ENCODE measurements at places on chromosomes 12 and 14.

DNA sequence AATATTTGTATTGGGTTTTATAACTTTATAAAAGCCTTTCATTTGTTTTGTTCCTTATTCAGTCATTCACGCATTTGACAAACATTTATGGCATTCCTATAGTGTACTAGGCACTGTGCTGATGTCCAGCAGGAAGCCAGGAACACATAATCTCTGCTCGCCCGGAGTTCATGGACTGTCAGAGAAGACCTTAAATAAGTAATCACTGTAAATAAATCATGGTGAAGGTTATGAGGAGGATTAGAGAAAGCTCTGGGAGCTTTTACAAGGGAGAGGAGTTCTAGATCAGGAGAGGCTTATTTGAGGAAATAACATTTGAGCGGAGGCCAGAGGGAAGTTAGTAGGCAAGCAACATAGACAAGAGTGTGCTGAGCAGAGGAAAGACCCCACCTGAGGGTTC is 1.4 kb upstream of the RDH11 start:
- H3K36me3 ChIP-seq: peaks cover 11% of the 10 kb centered on the region
- no peak overlapping the region for H3K4me3 ChIP-seq
- H3K27me3 ChIP-seq: no peaks in the 10 kb centered on the region
- no peak for DNase-seq
- H3K4me1 ChIP-seq: peaks cover 4% of the 10 kb centered on the region

DNA sequence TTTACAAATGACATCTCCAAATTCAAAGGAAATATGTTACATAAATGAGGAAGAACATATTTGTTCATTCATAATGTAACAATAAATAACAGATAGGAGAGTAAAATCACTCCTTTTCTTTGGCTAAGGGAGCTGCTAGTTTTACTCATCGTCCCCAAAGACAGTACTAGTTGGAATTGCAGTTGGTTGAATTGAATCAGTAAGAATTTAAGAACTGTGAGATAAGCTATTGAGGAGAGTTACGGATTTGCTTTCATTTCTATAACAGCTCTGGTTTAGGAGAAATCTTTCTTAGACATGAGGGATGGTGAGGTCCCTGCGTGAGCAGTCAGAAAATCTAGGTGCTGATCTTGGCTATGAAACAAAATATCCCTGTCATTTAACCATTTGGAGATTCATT is 402.8 kb downstream of the AEBP2 start:
- H3K27ac ChIP-seq: no peak overlapping the region
- no peak for DNase-seq
- H3K27me3 ChIP-seq: no peaks in the 10 kb centered on the region
- H3K4me1 ChIP-seq: no peaks in the 10 kb centered on the region

GRCh38 chr12:122086641-122087285 is 8.2 kb downstream of the MLXIP start:
- H3K36me3 ChIP-seq: peaks cover 11% of the 10 kb centered on the region
- no peaks in the 10 kb centered on the region for H3K27me3 ChIP-seq
- DNase-seq: no peak
- H3K27ac ChIP-seq: no peak overlapping the region
- H3K4me3 ChIP-seq: no peak overlapping the region

GRCh38 chr12:93449277-93449676 is 7.5 kb upstream of the UBE2N start:
- H3K36me3 ChIP-seq: no peaks in the 10 kb centered on the region
- no peaks in the 10 kb centered on the region for H3K4me1 ChIP-seq
- H3K27me3 ChIP-seq: no peaks in the 10 kb centered on the region
- H3K27ac ChIP-seq: no peak overlapping the region
- no peak for DNase-seq

DNA sequence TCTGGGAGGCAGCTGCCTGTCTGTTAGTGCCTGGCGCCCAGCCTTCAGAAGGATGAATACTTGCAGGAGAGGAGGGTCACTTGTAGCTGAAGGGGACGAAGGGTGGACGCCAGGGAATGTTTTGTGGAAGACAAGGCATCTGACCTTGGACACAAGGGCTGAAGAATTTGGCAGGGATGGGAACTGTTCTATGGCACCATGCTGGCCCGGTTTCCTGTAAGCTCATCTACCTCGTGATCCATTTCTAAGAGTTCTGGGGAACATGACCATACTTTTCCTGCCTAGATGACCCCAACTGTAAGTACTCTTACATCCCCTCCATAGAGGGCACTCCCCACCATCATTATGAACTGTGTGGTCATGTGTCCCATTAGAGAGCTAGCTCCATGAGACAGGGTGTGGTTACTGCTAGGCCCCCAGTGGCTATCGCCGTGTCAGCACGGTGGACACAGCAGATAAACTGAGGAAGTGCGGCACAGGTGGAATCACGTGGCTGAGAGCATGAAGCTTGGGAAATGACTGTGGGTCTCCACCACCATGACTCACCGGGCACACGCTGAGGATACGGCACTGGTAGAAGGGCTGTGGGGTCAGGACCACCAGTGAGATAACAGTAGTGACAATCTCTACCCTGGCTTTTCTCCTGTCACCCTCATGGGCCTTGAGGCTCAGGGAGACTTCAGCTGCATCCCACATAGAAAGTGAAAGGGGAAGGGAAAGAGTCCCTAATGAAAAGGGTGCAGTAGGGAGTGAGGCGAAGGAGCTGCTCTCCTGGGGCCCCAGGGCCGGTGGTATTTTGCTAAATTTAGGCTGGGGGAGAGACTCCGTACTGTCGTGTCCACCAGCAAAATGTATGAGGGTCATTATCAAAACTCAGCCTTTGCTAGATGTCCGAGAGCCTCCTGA is 252.6 kb downstream of the FOXN3 start:
- no peak overlapping the region for H3K4me3 ChIP-seq
- no peaks in the 10 kb centered on the region for H3K4me1 ChIP-seq
- DNase-seq: no peak
- no peak overlapping the region for H3K27ac ChIP-seq
- no peaks in the 10 kb centered on the region for H3K27me3 ChIP-seq
- H3K36me3 ChIP-seq: peaks cover 70% of the 10 kb centered on the region

- H3K4me1 ChIP-seq: no peaks in the 10 kb centered on the region
- peak overlapping the region; percentile 83 for H3K4me3 ChIP-seq
- H3K27me3 ChIP-seq: no peaks in the 10 kb centered on the region
- peak; percentile 61 for DNase-seq
These were observed 3.2 kb downstream of the USP44 start for GRCh38 chr12:95548056-95548538.

DNA sequence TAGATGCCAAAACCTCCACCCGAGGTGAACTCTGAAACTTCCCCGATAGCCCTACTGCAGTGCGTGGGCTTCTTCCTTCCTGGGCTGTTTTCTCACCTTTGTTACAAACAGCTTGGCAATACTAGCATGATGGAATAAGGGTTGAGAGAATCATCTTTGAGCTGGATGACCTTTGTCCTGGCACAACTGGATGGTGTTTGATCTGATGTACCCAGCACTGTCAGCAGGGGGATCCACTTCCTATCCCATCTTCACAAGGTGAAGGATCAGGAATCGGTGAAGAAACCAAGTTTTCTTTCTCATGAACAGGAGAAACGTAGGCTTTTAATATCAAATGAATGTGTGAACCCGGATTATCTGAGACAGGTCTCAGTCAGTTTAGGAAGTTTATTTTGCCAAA is 19.5 kb upstream of the LRRC10 start:
- DNase-seq: peak; percentile 47
- H3K4me1 ChIP-seq: no peaks in the 10 kb centered on the region
- H3K27me3 ChIP-seq: no peaks in the 10 kb centered on the region
- H3K27ac ChIP-seq: no peak overlapping the region

- no peak overlapping the region for H3K27ac ChIP-seq
- no peaks in the 10 kb centered on the region for H3K36me3 ChIP-seq
- H3K4me1 ChIP-seq: no peaks in the 10 kb centered on the region
- DNase-seq: peak; percentile 15
- H3K27me3 ChIP-seq: no peaks in the 10 kb centered on the region
These were observed 31.9 kb downstream of the KSR2 start for GRCh38 chr12:117936722-117937484.

DNA sequence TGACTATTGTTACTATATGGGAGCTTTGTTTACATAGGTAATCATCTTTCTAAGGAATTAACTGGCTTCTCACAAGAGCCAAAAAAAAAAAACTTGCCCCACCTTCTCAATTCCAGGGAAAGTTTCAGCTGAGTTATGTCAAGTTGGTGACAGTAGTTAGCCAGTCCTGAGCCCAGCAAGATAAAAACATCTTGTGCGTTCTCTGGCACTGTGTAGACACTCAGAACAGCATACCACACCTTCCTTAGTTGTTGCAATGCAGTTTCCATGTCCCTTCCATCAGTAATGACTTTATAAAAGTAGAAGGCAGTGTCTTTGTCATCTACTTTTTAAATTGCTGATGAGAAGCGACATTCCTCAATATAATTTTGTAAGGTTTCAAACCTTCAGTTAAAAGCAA is 50.2 kb downstream of the PTPN21 start:
- H3K27me3 ChIP-seq: no peaks in the 10 kb centered on the region
- peaks cover 22% of the 10 kb centered on the region for H3K36me3 ChIP-seq
- H3K27ac ChIP-seq: no peak overlapping the region
- no peaks in the 10 kb centered on the region for H3K4me1 ChIP-seq
- H3K4me3 ChIP-seq: no peak overlapping the region
- DNase-seq: no peak

- no peak overlapping the region for H3K4me3 ChIP-seq
- DNase-seq: no peak
- H3K27ac ChIP-seq: no peak overlapping the region
These were observed 5.1 kb downstream of the CLECL1 start for GRCh38 chr12:9727813-9728212.

- H3K27me3 ChIP-seq: no peaks in the 10 kb centered on the region
- DNase-seq: peak; percentile 89
- H3K27ac ChIP-seq: no peak overlapping the region
- H3K4me1 ChIP-seq: peaks cover 3% of the 10 kb centered on the region
- no peaks in the 10 kb centered on the region for H3K36me3 ChIP-seq
- peak overlapping the region; percentile 65 for H3K4me3 ChIP-seq
These were observed 44.4 kb upstream of the PNMA1 start for GRCh38 chr14:73758392-73759182.

DNA sequence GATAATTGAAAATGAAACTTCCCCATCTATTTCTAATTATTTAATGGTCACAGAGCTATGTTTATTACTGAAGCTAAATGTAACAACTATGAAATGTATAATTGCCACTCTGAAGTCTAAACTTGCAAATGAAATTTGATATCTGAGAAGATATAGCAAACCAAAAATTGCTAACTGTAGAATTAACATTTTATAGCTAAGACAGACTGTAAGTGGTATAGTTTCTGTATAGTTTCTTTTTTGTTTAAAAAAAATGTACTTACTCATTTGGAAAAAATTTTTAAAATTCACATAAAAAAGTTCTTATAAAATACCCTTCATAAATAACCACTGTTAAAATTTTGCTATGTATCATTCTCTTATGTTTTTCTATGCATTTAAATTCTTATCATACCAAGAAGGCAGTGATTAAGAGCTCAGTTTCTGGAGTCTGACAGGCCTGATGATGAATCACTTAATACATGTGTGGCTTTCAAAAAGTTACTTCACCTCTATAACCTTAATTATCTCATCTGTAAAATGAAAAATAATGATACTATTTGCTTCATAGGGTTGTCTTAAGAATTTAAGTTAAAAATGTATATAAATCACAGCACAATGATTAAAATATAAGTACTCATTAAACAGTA is 214.7 kb upstream of the GARIN2 start:
- no peaks in the 10 kb centered on the region for H3K36me3 ChIP-seq
- no peak for DNase-seq
- no peak overlapping the region for H3K27ac ChIP-seq
- H3K27me3 ChIP-seq: no peaks in the 10 kb centered on the region

- peaks cover 6% of the 10 kb centered on the region for H3K36me3 ChIP-seq
- H3K4me1 ChIP-seq: no peaks in the 10 kb centered on the region
- H3K27me3 ChIP-seq: no peaks in the 10 kb centered on the region
- H3K27ac ChIP-seq: no peak overlapping the region
- H3K4me3 ChIP-seq: no peak overlapping the region
These were observed 85.0 kb downstream of the IPO8 start for GRCh38 chr12:30610718-30611117.

- no peak overlapping the region for H3K27ac ChIP-seq
- H3K36me3 ChIP-seq: peaks cover 15% of the 10 kb centered on the region
- no peaks in the 10 kb centered on the region for H3K27me3 ChIP-seq
- no peak overlapping the region for H3K4me3 ChIP-seq
These were observed 309.8 kb downstream of the TMEM121 start for GRCh38 chr14:105836160-105836559.

GRCh38 chr14:103334644-103335622 is 896 bp downstream of the EIF5 start:
- H3K27me3 ChIP-seq: no peaks in the 10 kb centered on the region
- H3K4me1 ChIP-seq: no peaks in the 10 kb centered on the region
- H3K4me3 ChIP-seq: peak overlapping the region; percentile 97
- peaks cover 49% of the 10 kb centered on the region for H3K36me3 ChIP-seq

DNA sequence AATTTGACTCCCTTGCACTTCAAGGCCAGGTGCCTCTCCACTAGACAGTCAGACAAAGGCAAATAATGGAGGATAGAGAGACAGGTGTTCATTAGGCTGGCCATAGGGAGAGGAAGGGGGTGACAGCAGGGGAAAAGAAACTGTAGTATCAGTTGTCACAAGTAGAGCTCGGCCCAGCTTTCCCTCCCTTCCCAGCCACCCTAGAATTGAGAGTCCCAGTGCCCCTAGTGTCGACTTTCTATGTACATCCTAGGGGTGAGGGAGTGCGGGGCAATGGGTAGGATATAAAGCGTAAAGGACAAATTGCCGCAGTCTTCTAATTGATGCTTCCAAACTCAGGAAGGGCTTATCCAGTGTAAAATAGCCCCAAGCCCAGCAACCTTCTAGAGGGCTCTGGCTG is 39.0 kb downstream of the BAZ2A start:
- no peaks in the 10 kb centered on the region for H3K36me3 ChIP-seq
- H3K27ac ChIP-seq: no peak overlapping the region
- no peaks in the 10 kb centered on the region for H3K27me3 ChIP-seq
- H3K4me3 ChIP-seq: no peak overlapping the region

- H3K4me1 ChIP-seq: peaks cover 2% of the 10 kb centered on the region
- H3K36me3 ChIP-seq: peaks cover 6% of the 10 kb centered on the region
- no peak overlapping the region for H3K27ac ChIP-seq
- DNase-seq: no peak
These were observed 897.8 kb downstream of the LRFN5 start for GRCh38 chr14:42504433-42504832.

DNA sequence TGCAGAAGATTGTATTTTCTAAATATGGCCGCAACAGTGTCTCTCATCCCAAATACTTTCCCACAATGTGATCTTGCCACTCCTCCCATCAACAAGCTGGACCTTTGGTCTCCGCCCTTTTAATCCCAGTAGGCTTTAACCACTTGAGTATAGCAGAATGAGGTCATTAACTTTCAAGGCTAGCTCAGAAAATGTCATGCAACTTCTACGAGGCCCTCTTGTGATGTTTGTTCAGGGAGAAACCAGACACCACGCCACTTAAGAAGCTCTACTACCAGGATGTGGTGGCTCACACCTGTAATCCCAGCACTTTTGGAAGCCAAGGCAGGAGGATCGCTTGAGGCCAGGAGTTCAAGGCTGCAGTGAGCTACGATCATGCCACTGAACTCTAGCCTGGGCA is 20.1 kb upstream of the OR6J1 start:
- H3K4me3 ChIP-seq: no peak overlapping the region
- H3K27ac ChIP-seq: no peak overlapping the region
- no peak for DNase-seq
- no peaks in the 10 kb centered on the region for H3K27me3 ChIP-seq
- H3K4me1 ChIP-seq: no peaks in the 10 kb centered on the region

GRCh38 chr12:51528852-51529650 is 62.0 kb upstream of the SCN8A start:
- H3K36me3 ChIP-seq: no peaks in the 10 kb centered on the region
- peaks cover 2% of the 10 kb centered on the region for H3K4me1 ChIP-seq
- no peak for DNase-seq
- no peak overlapping the region for H3K27ac ChIP-seq

- H3K36me3 ChIP-seq: no peaks in the 10 kb centered on the region
- no peaks in the 10 kb centered on the region for H3K27me3 ChIP-seq
- no peak for DNase-seq
- peaks cover 8% of the 10 kb centered on the region for H3K4me1 ChIP-seq
These were observed 40.0 kb downstream of the SCN8A start for GRCh38 chr12:51630986-51631385.

Data from H9 (cell line).